ENCODE measurements at places on chromosomes 6 and 20.

DNA sequence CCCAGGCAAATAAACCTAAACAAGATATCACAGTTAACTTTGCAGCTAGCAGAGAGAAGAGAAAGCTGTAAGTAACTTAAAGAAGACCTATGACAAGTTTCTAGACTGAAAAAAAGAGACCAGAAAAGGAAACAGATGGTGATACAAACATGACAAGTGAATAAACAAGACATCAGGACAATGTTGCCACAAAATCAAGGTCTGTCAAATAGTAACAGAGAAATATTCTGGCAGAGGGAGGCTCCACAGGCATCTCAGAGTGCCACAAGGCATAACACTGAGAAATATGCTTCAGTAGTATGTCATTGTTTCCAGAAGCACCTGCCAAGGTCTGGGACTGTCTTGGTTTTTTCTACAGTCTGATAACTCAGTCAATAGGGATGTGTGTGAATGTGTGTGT lies 332.2 kb downstream of the KHDRBS2 start:
- no peak for DNase-seq

GRCh38 chr20:17513939-17514338 lies 17.2 kb downstream of the BFSP1 start:
- no peak for DNase-seq

DNA sequence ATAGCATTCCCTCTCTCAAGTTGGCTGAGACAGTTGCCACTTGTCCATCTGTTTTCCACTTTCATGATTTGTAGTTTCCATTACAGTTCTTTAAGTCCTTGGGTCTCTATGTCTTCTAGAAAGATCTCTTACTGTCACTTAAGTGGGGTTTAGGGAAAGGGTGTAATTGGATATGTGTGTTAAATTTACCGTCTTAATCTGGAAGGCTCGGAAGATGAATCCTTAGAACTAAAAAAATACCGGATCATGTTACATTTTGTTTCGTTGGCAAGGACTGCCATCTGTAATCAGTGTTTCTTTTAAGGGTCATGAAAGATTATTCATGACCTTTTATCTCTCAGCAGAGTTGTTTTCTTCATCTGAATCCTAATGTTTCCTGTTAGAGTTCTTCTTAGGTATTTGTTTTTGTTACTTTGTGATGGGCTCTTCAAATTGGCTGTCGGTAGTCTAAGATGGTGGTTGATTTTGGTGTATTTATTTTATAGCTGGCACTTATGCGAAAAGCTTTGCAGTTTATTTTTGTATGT lies 21.8 kb upstream of the BTBD3 start:
- no peak for DNase-seq

DNA sequence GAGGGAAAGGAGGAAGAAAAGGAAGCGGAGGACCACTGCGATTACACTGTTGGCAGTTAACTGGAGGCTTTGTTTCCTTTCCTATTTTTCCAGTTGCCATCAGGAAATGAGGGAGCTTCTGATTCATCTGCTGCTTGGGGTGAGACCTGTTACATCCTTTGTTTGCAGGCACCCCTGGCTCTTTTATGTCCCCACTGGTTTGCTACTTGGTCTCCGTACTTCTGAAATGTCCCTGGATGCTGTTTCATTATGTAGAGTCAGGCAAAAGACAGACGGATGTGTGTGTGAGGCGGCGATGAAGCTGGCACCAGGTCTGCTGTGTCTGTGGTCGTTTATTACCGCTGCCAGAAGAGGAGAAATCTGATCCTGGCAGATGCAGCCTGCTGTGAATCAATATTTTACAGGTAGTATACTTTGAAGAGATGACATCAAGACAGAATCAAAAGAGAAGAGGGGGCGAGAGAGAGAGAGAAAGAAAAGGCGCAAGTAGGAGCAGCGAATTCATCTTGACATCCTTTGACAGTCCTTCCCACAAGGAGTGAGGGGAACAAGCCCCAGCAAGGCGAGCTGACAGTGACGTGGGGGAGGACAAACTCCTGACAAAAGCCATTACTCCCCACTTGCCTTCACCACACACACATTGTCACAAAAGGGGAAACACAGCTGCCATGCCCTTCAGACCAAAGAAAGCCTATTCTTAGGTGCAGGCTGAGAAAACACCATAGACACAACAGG lies 145.9 kb upstream of the FBXL4 start:
- DNase-seq = no peak

DNA sequence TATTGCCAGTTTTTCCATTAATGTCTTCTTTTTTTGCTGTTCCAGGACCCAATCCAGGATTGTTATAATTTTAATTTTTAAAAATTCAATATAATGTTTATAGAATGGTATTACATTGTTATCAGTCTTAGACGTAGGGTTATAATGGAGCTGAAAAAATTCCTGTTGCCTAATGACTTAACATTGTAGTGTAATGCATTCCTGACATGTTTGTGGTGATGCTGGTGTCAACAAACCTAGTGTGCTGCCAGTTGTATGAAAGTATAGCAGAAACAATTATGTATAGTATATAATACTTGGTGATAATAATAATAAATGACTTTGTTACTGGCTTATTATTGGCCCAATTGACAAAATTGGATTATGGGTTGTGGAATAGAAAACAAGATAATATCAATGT lies 30.4 kb downstream of the KIZ start:
- DNase-seq = no peak

- no peak for DNase-seq
Measured at GRCh38 chr6:159609652-159610178, 83.3 kb downstream of the SOD2 start.

DNA sequence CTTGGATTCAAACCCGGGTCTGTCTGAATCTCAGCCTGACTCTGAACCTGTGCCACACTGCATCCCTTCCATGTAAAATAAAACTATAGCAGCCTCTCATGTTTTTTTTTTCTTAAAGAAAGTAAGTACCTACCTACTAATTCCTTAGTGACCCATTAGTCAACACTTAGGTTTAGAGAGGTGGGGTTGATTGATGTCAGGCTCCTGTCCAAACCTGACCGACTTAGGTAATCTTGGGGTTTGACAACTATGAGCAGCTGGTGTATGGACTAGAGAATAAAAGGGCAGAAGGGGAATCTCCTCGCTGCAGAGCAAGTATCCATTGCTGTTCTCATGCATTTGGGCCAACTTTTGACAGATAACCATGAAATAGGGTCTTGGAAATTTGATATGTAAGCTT lies 6.5 kb downstream of the NKAIN2 start:
- no peak for DNase-seq

GRCh38 chr6:26311385-26312095 lies 53.5 kb upstream of the BTN3A2 start:
- peak; percentile 90 for DNase-seq

DNA sequence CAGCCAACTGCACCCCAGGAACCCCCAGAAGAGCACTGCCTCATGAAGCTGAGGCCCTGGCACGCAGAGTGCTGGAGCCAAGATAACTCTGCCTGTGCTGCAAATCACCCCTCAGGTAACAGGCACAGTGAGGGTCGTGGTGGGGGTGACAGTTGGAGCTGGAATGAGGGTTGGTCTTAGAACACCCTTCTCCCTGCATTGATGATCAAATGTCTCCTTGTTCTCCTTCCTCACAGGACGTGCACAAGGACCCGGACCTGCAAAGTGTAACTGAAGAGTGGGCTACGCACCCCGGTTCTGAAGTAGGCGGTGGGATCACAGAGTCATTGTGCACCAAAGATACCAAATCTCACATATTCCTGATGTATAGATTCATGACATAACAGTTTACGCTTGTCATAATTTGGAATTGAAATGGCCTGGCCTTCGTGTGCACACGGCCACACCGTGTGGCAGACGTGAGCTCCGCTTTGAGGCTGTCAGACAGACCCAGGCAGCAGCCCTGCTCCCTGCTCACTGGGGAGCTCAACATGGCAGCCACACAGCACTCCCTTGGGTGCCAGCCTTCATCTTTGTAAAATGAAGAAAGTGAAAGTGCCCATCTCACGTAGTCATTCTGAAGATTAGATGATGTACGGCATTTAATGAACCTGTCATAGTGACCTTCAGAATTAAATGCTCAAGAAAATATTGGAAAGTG lies 8.8 kb downstream of the THBS2 start:
- no peak for DNase-seq

- no peak for DNase-seq
Measured at GRCh38 chr6:140051521-140052512, 677.4 kb upstream of the CITED2 start.

DNA sequence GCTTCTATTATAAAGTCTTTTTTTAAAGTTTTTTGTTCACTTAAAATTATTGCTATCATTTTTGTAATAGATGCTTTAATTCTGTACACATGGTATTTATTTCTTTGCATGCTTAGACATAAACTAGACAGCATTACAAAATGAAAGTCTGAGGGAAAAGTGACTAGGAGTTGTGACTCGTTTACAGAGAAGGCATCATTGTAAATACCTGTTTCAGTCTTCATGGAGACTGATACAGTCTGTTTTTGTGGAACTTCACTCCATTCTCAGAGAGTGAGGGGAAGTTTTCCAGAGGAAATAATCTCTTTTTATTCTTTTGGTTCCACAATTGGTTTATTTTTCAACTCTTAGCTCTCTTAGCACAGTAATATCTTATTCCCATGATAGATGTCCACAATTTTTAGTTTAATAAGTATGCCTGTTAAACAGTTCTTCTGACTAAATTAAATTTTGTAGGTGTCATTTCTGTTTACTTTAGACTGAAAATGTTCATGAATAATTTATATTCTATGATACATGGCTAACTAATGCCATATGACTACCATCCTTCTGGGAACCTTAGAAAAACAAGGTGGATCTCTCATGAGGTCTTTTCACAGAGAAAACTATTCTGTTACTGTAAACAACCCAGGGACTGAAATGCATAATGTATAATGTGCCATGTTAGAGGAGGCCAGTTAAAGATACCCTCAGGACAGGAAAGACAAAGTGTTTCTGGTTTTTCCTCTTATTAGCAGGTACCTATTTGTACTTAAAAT lies 69.2 kb downstream of the MYO6 start:
- no peak for DNase-seq

- no peak for DNase-seq
Measured at GRCh38 chr6:81262656-81263055, 489.8 kb downstream of the TENT5A start.

DNA sequence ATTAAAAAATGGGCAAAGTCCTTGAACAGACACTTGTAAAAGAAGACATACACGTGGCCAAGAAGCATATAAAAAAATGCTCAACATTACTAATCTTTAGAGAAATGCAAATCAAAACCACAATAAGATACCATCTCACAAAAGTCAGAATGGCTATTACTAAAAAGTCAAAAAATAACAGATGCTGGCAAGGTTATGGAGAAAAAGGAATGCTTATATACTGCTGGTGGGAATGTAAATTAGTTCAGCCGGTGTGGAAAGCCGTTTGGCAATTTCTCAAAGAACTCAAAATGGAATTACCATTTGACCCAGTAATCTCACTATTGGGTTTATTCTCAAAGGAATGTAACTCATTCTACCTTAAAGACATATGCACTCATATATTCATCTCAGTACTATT lies 166.6 kb downstream of the KHDC1L start:
- DNase-seq = no peak

DNA sequence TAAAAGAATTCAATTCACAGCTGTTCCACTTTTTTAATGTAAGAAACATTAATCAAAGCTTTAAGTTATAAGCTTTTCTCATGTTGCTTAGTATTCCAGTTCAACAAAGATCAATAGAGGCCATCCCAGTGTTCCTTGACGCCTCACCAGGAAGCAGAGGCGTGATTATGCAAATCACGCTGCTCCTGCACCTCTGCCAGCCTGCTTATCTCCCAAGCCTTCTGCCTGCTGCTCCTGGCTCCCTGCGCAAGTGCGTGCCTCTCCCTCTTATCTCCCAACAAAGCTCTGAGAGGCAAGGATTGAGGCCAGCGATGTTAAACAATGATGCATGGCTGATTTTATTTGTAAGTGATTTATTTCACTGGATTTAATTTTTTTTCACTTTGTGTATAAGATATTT lies 42.8 kb downstream of the INSM1 start:
- no peak for DNase-seq

- DNase-seq = no peak
Measured at GRCh38 chr6:170111816-170112582, 178.9 kb downstream of the DLL1 start.

GRCh38 chr6:88238065-88238464 lies 71.9 kb upstream of the CNR1 start:
- peak; percentile 4 for DNase-seq

GRCh38 chr6:36615018-36615761 lies 21.0 kb downstream of the SRSF3 start:
- DNase-seq = peak; percentile 64

- DNase-seq = no peak
Measured at GRCh38 chr6:106530502-106530901, 98.8 kb downstream of the RTN4IP1 start.

GRCh38 chr6:135144673-135145062 lies 36.4 kb upstream of the MYB start:
- DNase-seq = no peak
